Trophoblast cell (in vitro differentiated cells and primary cell): ENCODE measurements at places on chromosomes 3 and 15.

- DNase-seq: no peak
Observed at GRCh38 chr3:100256731-100257151, 4.1 kb upstream of the TBC1D23 start.

- DNase-seq: peak; percentile 58
Observed at GRCh38 chr15:33200903-33201302, 6.4 kb upstream of the FMN1 start.

DNA sequence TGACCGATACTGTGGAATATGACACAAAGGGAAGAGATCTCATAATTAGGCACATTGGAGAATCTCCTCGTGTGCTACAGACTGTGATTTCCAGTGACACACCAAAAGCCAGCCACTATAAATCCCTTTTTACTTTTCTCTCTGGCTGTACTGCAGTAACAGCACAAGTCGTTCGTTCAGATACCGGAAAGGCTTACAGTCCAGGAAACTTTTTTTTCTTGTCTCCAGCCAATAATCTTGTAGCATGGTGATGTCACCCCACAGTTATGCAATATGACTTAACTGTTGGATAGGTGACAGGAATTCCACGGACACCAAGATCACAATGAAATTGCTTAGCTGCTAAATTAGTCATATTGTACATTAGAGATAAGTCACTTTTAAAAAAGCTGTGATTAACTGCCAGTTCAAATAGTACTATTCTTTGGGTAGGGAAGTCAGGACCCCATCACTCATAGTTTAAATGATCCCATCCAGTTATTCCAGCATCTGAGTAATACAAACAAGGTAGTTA, 36.3 kb upstream of the TSC22D2 start:
- peak; percentile 99 for DNase-seq

- no peak for DNase-seq
Observed at GRCh38 chr3:81503026-81503425, 258.4 kb downstream of the GBE1 start.

GRCh38 chr3:62630664-62631063, 244.6 kb downstream of the CADPS start:
- no peak for DNase-seq

DNA sequence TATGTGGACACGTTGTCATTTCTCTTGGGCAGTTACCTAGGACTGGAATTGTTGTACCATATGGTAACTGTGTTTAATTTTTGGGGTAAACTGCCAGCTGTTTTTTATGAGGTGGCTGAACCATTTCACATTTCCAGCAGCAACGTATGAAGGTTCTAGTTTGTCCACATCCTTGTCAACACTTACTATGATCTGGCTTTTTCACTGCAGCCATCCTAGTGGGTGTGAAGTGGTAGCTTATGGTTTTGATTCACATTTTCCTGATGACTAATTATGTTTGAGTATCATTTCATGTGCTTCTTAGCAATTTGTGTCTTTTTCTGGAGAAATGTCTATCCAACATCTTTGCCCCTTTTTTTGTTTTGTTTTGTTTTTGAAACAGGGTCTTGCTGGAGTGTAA, 96.2 kb downstream of the VGLL4 start:
- DNase-seq: no peak

DNA sequence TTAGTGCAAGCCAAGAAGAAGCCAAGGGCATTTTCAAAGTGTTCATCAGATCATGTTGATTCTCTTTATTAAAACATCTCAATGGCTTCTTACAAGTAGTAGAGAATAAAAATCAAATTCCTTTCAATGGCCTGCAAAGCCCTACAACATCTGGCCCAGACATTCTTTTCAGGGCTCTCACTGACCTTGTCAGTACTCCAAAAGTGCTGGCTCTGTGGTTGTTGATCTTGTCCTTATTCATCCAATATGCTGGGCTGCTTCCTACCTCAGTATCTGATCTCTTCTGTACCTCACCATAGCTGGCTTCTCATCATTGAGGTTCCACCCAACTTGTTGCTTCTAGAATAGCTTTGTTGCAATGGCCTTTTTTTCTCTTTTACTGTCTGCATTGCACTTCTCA, 74.0 kb upstream of the SAMMSON start:
- no peak for DNase-seq

DNA sequence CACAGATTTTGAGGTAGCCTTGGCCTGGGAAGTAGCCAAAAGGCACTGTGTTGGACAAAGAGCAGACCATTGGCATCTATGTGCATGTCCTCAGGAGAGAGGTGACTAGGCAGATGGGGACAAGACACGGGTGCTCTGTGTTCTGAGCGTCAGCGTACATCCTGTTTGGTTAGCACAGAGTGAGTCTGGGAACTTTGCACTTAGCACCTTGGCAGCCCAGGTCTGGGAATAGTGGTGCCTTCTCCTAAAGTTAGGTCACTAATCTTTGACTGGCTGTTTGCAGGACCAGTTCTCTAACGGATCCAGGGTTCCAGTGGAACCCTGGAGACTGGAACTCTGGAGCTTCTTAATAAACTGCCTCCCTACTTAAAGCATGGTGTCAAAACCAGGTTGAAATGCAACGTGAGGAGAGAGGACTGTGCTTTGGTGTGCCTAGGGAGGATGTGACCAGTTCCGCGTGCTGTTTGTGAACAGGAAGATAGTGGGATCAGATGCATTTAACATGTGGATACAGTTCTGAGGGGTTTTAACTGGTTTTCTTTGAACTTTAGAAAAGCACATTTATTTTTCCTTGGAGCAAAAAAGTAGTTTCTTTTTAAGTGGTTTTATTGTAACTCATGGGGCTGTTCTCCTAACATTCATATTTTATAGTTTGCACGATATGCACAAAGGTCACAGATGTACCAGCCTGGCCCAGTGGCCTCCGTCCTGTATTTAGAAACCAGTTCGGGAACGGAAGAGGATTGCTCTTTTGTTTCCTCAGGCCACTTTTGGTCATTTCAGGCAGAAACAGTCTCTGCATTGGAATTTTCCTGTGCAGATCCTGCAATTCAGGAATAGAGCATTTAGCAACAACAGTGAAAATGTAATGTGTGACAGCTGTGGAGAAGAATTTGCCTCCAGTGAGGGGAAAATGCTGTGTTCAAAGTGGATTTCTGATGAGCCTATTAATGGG, 48.8 kb downstream of the ABHD2 start:
- DNase-seq: peak; percentile 65

DNA sequence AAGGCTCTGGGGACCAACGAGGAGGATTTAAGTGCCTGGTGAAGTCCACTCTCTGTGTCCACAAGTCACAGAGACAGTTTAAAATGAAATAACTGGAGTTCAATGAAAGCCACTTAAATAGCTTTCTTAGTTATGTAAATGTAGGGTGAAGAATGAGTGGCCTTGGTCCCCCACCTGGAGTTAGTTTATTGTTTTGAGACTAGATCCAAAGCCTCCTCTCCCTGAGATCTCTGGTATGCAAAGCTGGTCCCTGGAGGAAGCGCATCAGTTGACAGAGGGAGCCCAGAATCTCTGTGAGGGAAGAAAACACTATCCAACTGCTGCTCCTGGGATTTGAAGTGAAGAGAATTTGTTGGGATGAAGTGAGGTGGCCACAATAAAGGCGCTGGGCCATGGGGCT, 40.5 kb downstream of the EXOG start:
- no peak for DNase-seq

- DNase-seq: peak; percentile 70
Observed at GRCh38 chr15:93173369-93173768, 84.4 kb upstream of the RGMA start.

GRCh38 chr15:38652183-38652794, 87.7 kb upstream of the RASGRP1 start:
- no peak for DNase-seq

DNA sequence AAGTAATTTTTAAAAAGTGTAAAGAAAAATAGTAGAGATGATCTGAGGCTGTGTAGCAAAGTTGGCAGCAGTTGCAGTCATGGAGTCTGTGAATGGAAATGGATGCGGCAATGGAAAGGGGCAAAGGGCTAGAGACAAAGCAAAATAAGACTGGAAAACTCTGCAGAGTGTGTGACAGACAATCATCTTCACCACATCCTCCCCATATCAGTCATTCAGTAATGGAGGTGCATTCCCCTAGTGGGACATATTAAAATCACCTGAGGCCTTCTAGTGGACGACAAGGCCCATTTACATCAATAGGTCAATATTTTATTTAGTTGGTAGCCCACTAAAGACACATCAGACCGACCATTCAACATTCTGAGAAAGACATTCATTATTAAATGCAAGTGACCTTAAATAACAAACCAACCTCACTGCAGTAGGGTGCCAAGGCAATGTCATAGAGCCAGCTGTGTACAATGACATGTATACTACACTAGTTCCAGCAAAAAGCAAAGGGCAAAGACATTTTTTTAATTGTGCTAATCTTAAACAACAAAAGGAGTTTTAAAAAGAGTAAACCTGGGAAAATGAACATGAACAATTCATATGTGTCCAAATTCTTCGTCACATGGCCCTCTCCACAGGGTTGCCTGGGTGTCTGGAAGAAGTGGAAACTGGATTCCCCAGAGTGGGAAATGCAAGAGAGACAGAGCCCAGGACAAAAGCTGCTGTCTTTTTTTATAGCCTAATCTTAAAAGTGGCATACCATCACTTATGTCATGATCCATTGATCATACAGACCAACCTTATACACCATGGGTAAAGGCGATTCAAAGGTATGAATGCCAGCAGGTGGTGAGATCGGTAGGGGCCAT, 15.6 kb upstream of the RAP2B start:
- DNase-seq: no peak

- no peak for DNase-seq
Observed at GRCh38 chr15:48073881-48074280, 46.9 kb upstream of the SLC24A5 start.

- DNase-seq: no peak
Observed at GRCh38 chr3:160498202-160498601, 48.6 kb upstream of the TRIM59 start.
